ENCODE measurements at places on chromosomes 12 and 14. TPM values are rescaled to one million over a fixed set of nuclear protein-coding genes. Genes with fewer than 3 reads are reported as not detected.

DNA sequence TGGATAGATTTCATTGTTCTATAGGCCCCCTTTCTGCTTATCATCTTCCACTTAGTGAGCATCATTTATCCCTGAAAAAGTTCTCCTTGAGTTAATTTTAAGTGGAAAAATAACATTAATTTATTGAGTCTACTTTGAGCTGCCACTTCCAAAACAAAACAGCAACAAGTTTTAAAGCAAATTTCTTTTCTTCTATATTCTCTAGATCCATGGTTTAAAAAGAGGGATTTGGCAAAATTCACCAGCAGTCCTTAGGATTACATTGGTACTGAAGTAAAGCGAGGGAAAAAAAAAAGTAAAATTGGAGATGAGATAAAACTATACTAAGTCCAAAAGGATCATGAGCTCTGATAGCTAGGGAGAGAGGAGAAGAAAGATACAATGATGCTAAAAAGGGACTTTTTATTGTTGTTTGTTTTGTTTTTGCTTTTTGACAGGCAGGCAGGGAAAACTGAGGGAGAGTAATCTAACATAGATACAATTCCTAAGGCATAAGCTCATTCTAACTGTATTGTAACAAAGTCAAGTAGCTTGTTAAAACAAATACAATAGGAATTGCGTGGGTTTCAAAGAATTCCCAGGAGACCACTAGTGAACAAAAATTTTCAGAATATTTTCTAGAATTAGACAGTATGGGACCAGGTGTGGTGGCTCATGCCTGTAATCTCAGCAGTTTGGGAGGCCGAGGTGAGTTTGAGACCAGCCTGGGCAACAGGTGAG, 19.2 kb upstream of the PLEKHA5 start:
- no peaks in the 10 kb centered on the region for H3K4me1 ChIP-seq
- no peaks in the 10 kb centered on the region for H3K36me3 ChIP-seq
- H3K27ac ChIP-seq, result no peak overlapping the region
- DNase-seq, result no peak

- H3K27me3 ChIP-seq, result peaks cover 4% of the 10 kb centered on the region
- H3K36me3 ChIP-seq, result no peaks in the 10 kb centered on the region
- no peak overlapping the region for H3K4me3 ChIP-seq
- DNase-seq, result no peak
These were observed 20.1 kb upstream of the PRICKLE1 start for GRCh38 chr12:42609605-42610004.

Gene RFLNA
- total RNA-seq, result not detected

GRCh38 chr14:68384881-68385280, 408.0 kb downstream of the ZFP36L1 start:
- H3K36me3 ChIP-seq, result no peaks in the 10 kb centered on the region
- H3K4me3 ChIP-seq, result no peak overlapping the region
- H3K27ac ChIP-seq, result no peak overlapping the region
- H3K27me3 ChIP-seq, result no peaks in the 10 kb centered on the region

GRCh38 chr14:73726025-73726961, 12.1 kb upstream of the PNMA1 start:
- no peaks in the 10 kb centered on the region for H3K27me3 ChIP-seq
- H3K4me1 ChIP-seq, result peaks cover 24% of the 10 kb centered on the region
- H3K4me3 ChIP-seq, result no peak overlapping the region
- DNase-seq, result no peak

GRCh38 chr14:88209273-88209672, 113.8 kb downstream of the KCNK10 start:
- no peak overlapping the region for H3K27ac ChIP-seq
- no peaks in the 10 kb centered on the region for H3K4me1 ChIP-seq
- no peak for DNase-seq
- no peak overlapping the region for H3K4me3 ChIP-seq

DNA sequence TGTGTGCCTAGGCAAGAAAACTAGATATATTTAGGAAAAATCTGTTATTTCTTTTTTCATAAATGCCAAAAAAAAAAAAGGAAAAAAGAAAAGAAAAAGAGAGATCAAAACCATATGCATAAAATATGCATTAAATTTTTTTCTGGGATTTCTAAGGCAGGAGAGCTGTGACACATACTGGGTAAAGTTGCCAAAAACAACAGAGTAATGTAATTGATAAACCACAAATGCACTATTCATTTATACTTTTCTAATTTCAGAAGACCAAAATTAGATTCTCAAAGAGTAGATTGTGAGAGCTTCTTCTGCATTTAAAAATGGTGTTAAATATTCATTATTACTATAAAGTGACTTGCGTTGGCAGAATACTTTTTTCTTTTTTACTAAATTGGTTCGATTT, 673.8 kb upstream of the MGAT4C start:
- no peak overlapping the region for H3K4me3 ChIP-seq
- no peak for DNase-seq
- H3K36me3 ChIP-seq, result no peaks in the 10 kb centered on the region
- H3K4me1 ChIP-seq, result no peaks in the 10 kb centered on the region

DNA sequence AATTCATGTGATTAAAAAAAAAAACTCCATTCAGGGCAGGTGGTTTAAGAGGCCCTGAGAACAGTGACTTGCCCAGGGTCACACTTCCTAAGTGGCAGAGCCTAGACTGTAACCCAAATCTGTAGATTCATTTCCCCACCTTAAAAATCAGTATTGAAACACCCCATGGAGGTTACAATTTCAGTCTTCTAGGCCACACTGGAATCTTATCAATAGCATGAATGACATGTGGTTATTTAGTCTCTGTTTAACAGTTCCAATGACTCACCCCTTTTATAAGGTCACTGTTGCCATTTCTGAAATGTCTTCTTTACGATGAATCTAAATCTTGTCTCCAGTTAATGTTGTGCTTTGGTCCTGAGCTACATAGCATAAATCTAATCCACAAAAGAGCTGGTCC, 262.3 kb upstream of the GRIP1 start:
- peaks cover 15% of the 10 kb centered on the region for H3K27me3 ChIP-seq
- no peak overlapping the region for H3K27ac ChIP-seq
- no peaks in the 10 kb centered on the region for H3K36me3 ChIP-seq

DNA sequence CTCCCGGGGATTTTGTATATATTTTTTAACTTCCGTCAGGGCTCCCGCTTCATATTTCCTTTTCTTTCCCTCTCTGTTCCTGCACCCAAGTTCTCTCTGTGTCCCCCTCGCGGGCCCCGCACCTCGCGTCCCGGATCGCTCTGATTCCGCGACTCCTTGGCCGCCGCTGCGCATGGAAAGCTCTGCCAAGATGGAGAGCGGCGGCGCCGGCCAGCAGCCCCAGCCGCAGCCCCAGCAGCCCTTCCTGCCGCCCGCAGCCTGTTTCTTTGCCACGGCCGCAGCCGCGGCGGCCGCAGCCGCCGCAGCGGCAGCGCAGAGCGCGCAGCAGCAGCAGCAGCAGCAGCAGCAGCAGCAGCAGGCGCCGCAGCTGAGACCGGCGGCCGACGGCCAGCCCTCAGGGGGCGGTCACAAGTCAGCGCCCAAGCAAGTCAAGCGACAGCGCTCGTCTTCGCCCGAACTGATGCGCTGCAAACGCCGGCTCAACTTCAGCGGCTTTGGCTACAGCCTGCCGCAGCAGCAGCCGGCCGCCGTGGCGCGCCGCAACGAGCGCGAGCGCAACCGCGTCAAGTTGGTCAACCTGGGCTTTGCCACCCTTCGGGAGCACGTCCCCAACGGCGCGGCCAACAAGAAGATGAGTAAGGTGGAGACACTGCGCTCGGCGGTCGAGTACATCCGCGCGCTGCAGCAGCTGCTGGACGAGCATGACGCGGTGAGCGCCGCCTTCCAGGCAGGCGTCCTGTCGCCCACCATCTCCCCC, 777 bp downstream of the ASCL1 start:
- H3K27me3 ChIP-seq, result peaks cover 95% of the 10 kb centered on the region
- peak; percentile 49 for DNase-seq
- peaks cover 2% of the 10 kb centered on the region for H3K36me3 ChIP-seq

Gene PTCSC3
- total RNA-seq, result not detected

GRCh38 chr12:100267603-100268281, 765 bp downstream of the SCYL2 start:
- DNase-seq, result no peak
- H3K36me3 ChIP-seq, result peaks cover 2% of the 10 kb centered on the region
- H3K27ac ChIP-seq, result peak overlapping the region; percentile 87
- peaks cover 45% of the 10 kb centered on the region for H3K4me1 ChIP-seq

All from activated T-cell treated with anti-CD3 and anti-CD28 coated beads, Interleukin-2, amount 50 U/mL, for 72 hours (primary cell).